ENCODE measurements at places on chromosomes 13 and 19.

GRCh38 chr13:113740661-113741060 lies 18.4 kb upstream of the TMEM255B start:
- no peak for DNase-seq

- no peak for DNase-seq
Observed at GRCh38 chr19:28864024-28864503, 348.9 kb downstream of the UQCRFS1 start.

DNA sequence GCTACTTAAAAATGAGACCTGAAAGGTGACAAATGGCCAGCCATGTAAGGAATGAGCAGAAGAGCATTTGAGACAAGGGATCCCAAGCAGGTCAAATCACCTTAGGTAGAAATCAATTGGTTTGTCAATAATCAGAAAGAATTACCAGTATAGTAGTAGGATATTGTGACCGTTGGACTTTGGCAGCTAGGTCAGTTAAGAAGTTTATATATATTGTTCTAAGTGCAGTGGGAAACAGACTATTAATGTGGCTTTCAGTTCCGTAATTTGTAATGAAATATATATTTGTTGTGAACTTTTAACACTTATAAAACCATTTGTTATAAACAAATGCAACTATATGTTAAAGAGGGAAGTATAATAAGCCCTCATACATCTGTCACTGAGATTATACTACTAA lies 807.9 kb upstream of the SPRY2 start:
- DNase-seq: no peak

GRCh38 chr13:46614582-46614981 lies 61.6 kb downstream of the LRCH1 start:
- no peak for DNase-seq

DNA sequence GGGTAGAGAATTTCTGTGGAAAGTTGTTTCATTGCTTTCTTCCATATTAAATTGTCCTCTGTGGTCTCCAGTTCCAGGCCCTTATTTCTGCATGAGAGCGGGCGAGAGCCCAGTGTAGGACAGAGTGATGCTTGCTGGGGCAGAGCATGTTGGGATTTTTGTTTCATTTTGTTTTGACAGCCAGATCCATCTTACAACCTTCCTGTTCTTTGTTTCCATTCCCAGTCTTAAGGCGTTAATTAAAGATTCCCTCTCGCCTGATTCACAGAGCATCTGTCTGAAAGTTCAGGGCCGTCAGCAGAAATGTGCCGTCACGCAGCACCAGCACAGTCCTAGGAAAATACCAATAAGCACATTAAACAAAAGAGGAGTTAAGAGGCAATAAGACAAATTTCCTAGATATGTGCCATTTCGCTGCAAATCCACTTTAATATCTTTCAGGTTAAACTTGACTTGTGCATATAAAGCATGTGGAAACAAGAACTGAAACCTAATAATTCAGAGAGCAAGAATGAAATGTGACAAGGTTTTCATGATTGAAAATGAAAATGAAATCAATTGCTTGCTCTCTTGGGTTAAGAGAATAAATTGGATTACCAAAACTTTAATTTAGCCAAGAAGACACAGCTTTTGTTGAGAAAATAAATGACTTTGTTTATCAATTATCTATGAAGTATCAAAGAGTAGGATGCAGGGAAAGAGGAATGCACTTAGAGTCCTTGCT lies 210.7 kb upstream of the SLC10A2 start:
- DNase-seq: no peak

GRCh38 chr19:35869327-35870123 lies 1.2 kb downstream of the APLP1 start:
- peak; percentile 88 for DNase-seq

- DNase-seq: peak; percentile 91
Observed at GRCh38 chr19:42113641-42114348, 18.5 kb downstream of the POU2F2 start.

GRCh38 chr13:58620176-58620575 lies 988.6 kb downstream of the PCDH17 start:
- DNase-seq: no peak

GRCh38 chr13:74921326-74921725 lies 560.6 kb downstream of the TBC1D4 start:
- no peak for DNase-seq

- DNase-seq: no peak
Observed at GRCh38 chr13:42395086-42395821, 123.3 kb downstream of the AKAP11 start.

- no peak for DNase-seq
Observed at GRCh38 chr19:48968179-48968661, 3.1 kb downstream of the FTL start.

GRCh38 chr19:3669082-3669946 lies 31.0 kb downstream of the PIP5K1C start:
- no peak for DNase-seq

DNA sequence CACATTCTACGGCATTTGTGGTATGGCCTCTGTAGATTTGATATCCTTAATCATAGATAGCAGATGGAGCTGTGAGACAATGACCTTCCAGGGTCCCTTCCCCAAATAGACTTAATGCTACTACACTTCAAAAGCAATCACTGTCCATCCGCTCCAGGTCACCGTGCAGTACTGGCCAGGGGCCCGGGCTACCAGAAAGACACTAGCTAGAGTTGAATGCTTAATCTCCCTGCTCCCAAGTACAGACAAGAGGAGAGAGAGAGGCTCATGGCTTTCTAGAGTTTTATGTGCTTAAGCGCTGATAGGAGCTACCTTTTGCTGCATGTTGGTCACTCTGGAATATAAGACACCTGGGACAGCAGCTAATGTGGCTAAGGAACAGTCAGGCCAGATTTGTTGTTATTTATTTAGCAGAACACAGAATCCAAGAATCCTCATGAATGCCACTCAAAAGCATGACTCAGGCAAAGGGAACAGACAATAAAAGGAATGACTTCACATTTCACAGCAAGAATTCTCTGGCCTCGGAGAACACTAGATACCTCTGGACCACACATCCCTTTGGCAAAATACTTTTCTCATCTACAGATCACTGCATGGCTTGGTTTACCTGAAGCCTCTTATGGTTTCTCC lies 165.0 kb downstream of the LACC1 start:
- no peak for DNase-seq
